ENCODE measurements at places on chromosomes 3 and 15.
A peak's percentile ranks its signal among the peaks of the same experiment; 100 is the strongest.

GRCh38 chr3:31384117-31384516 lies 148.6 kb upstream of the STT3B start:
- DNase-seq: no peak

DNA sequence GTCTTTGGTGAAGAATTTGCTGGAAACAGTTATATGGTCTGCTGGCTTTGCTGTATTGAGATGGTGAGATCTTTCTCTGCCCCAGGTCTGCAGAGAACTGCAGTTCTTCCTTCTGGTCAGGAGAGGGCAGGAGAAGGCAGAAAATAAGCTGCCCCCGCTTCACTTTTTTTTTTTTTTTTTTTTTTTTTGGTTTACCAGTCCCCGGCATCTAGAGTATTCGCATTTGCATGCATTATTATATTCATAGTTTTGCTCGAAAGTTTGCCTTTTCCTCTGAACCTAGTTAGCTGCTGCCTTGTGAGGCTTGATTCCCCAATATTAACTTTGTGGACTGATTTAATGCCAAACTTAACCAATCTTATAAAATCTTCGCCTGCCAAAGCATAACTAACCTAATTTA lies 10.6 kb upstream of the PARL start:
- DNase-seq: peak; percentile 62

DNA sequence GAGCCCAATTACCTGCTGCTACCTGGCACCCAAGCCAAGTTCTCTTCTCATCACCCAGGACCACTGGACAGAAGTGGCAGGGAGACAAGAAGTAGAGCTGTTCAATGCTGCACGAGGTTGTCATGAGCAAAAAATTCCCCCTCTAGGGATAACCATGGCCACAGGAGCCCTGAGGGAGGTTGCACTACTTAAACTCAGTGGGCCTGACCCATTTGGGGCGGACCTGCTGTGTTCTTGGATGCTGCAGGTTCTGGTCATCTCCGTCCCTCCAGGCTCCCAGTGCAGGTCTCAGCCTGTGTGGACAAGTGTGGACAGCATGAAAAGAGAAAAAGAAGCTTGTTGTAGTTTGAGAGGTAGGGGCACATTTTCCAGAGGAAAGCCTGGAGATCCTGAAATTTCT lies 26.1 kb upstream of the MANF start:
- peak; percentile 19 for DNase-seq

DNA sequence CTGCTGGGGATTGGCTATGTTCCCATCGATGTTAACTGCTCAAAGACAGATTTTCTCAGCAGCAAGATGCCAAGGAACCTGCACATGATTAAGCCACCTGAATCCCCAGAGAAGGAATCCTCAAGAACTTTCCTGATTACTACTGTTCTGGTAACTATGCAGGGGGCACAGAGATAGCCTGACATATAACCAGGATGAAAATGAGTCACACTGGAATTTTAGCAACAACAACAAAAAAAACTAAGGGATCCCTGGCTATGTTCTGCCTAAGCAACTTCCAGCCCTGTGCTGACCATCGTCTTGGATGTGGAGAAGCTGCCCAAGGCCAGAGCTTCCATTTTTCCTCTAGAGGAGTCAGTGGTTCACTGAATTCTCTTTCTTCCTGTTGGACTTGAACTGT lies 13.8 kb downstream of the RIOX2 start:
- DNase-seq: no peak

GRCh38 chr3:168025076-168025475 lies 70.6 kb downstream of the GOLIM4 start:
- DNase-seq: no peak

GRCh38 chr3:148459931-148460513 lies 237.7 kb upstream of the AGTR1 start:
- DNase-seq: no peak

DNA sequence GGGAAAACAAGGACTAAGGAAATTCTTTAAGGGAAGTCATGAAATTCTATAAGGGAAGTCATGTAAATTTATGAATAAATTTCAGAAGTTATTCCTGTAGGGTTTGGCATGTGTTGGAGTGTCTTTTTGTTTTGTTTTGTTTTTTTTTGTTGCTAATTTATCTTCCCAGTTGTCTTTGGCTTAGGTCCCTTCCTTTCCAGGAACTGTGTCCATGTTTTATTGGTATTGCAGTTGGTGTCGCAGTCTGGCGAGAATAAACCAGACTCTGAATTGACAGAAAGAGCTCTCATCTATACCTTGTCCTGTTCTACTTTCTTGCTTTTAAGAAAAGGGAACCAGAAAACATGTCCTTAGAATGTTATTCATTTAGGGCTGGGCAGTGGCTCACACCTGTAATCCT lies 57.6 kb downstream of the SGO1 start:
- no peak for DNase-seq

- no peak for DNase-seq
Measured at GRCh38 chr15:49323207-49323606, 99.8 kb upstream of the FGF7 start.

GRCh38 chr3:11245827-11246662 lies 26.2 kb upstream of the ATG7 start:
- DNase-seq: no peak

DNA sequence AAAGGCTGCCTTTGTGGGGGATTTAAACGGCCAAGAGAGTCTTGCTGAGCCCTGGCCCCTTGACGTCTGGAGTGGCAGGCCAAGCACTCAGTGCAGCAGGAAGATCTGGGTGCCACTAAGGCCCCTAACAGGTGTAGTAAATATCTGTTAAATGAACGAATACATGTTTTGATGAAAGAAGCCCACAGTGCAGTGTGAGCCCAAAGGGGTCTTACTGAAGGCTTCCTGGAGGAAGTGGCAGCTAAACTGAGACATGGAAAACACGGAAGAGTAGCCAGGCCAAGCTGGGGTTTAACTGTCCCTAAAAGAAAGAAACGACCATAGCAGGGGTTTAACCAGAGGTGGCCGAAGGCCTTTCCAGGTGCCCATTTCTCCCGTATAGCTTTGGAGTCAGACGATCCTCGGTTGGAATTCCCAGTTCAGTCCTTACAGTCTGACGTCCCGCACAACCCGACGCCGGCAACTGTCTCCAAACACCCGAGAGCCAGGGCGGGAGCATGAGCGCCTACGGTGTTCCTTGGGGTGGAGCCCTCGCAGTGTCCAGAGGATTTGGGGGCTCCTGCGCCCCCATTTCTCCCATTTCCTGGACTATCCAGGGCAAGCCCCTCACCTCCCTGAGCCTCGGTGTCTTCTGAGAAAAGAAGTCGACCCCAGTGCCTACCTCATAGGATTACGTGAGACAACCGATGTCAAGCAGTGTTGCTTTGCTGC lies 910 bp upstream of the ABHD6 start:
- no peak for DNase-seq

GRCh38 chr15:42012241-42012640 lies 8.6 kb downstream of the PLA2G4E start:
- DNase-seq: no peak

DNA sequence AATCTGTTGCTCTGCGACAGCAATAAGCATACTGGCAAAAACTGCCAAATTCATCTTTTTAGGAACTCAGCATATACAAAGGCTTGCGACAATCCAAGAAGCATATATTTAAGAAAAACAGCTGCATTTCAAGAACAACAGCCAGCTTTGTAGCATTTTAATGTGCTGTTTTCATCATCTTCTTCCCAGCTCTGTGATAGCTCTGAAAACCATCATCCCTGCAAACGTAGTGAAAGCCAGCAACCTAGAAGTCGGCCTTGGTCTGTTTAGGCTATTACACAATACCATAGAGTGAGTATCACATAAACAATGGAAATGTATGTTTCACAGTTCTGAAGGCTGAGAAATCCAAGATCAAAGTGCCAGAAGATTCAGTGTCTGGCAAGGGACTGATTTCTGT lies 187.5 kb downstream of the NAALADL2 start:
- DNase-seq: no peak

DNA sequence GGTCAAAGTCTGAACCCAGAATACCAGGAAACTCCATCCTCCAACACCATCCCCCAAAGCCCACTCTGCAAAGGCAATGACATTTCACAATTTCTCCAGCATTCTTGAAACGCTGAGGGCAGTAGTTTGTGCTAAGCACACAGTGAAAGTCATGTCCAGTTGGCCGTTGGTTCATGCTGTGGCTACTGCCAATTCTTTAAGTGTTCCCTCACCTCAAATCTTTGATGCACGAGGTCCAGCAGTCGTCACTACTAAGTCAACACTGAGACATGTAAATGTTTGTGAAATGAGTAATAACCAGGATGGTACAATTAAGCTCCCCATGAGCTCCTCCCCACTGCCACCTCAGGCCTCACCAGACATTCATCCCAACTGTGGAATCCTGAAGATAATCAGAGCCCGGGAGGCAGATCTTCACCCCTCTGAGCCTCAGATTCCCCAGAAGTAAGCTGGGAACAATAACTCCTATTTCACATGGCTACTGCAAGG lies 7.0 kb downstream of the SUCLG2 start:
- DNase-seq: no peak

- DNase-seq: no peak
Measured at GRCh38 chr3:106337116-106337515, 468.3 kb upstream of the CBLB start.

GRCh38 chr3:196533260-196533681 lies 18.1 kb upstream of the SMCO1 start:
- no peak for DNase-seq

DNA sequence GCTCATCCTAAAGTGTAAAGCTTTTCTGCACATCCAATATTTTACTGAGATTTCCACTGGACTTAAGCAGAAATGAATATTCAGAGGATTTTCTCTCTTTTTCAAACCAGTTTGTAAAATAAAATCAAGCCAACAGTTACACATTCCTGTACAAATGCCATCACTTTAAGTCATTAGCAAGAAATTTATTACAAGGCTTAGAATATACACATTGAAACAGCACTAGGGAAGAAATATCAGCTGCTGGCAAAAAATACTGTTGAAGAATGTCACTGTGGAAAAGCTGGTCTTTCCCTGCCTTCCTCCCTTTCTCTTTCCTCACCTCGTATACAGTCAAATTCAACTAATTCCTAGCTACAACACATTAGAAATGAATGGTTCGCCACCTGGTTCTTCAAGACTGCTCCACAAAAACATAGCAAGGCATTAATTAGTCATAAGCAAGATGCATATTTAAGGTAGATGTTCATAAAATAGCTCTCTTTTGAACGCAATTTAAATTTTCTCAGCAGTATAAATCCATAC lies 21.3 kb downstream of the PLOD2 start:
- no peak for DNase-seq

- DNase-seq: no peak
Measured at GRCh38 chr3:138443091-138443490, 8.7 kb downstream of the ESYT3 start.

DNA sequence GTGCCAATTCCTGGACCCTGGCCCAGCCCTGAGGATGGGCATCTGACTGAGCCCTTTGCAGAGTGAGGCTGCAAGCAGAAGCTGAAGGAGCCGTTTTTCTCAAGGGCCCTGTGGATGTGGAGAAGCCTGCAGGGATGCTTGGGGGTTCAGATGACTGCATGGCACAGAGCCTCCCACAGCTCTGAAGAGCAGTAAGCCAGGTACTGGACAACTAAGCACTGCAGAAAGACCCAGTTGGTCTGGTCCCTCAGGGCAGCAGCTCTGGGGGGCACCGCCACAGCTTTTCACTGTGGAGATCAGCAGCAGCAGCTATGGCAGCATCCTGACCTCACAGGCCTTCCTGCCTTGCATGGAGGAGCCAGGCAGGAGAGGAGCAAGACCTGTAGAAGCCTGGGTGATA lies 67.6 kb downstream of the CRYGS start:
- no peak for DNase-seq

GRCh38 chr3:174356596-174356995 lies 502.5 kb upstream of the NAALADL2 start:
- DNase-seq: no peak

DNA sequence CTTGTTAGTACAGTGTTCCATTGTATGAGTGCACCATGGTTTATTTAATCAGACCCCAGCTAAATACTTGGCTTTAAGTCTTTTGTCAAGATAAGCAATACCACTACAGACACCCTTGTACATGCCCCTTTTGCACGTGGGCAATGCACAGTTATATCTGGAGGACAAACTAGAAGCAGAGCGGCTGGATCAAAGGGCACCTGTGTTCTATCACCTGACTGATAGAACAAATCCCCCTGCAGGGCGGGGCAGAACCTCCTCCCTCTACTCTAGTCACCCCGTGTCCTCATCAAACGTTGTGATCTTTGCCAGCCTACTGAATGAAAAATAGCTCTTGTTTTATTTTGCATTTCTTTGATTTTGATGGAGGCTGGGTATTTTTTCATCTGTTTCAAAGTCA lies 314.9 kb downstream of the TLE3 start:
- DNase-seq: no peak

DNA sequence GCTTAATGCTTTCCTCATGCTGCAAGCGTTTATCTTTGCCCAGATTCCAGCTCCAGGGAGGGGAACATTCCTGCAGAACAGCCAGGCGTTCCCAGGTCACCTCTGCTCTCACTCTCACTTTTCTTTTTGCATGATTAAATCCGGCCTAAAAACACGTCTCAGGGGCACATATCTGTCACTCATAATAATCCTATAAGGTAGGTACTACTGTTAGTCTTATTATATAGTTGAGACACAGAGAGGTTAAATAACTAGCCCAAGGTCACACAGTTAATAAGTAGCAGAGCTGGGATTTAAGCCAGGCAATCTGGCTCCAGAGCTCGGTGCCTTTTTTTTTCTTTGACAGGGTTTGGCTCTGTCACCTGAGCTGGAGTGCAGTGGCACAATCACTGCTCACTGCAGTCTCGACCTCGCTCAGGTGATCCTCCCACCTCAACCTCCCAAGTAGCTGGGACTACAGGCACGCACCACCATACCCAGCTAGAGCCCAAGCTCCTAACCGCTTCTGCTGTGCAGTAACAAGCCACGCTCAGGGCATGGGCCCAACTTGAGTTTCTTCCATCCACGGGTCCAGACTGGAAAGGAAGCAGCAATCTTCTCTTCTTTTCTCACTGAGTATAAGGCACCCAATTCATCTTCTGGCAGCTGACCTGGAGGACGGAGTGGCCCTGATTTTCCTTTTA lies 96.5 kb downstream of the LIPC start:
- no peak for DNase-seq

GRCh38 chr3:135736740-135737139 lies 228.8 kb upstream of the PPP2R3A start:
- DNase-seq: peak; percentile 16

DNA sequence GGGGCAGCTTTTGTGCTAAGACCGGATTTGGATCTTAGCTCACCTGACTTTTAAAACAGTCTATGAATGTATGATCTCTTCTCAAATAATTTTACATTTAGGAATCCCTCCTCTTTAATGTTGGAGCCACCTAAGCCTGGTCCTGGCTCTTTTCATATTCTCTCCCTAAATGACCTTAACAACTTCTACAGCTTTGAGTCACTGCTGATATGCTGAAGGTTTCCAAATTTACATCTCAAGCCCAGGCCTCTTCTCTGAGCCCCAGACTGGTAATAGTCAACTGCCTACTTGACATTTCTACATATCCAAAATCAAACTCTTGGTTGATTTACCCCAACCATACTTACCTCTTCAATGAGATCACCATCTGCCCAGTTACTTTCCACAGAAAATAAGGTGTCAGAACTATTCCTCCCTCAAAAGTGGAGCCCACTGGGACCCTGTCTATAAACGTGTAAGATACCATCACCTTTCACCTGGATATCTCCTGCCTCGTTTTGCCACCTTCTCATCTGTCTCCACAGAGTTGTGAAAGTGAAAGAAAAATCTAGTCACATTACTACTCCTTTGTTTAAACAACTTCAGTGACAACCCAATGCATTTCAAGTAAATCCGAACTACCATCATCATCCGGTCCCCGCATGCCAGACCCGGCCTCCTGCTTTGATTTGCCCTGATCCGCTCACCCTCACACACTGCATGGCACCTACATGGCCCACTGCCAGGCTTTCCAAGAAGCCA lies 48.8 kb downstream of the UBP1 start:
- no peak for DNase-seq

GRCh38 chr3:30614943-30615342 lies 8.5 kb downstream of the TGFBR2 start:
- no peak for DNase-seq

Data from cerebellar cortex (tissue), 1 donor.